Nephron progenitor cell (in vitro differentiated cells): ENCODE measurements at places on chromosomes 16 and 17.

- H3K36me3 ChIP-seq: peaks cover 9% of the 10 kb centered on the region
- no peak overlapping the region for H3K4me3 ChIP-seq
- peaks cover 23% of the 10 kb centered on the region for H3K27me3 ChIP-seq
- peaks cover 85% of the 10 kb centered on the region for H3K4me1 ChIP-seq
- no peak overlapping the region for H3K27ac ChIP-seq
Measured at GRCh38 chr17:50203086-50203485, 1.7 kb upstream of the COL1A1 start.

- no peaks in the 10 kb centered on the region for H3K36me3 ChIP-seq
- H3K27ac ChIP-seq: no peak overlapping the region
- H3K4me1 ChIP-seq: peaks cover 7% of the 10 kb centered on the region
- no peak for DNase-seq
- H3K27me3 ChIP-seq: peaks cover 8% of the 10 kb centered on the region
- H3K4me3 ChIP-seq: no peak overlapping the region
Measured at GRCh38 chr16:64882078-64882784, 239.6 kb downstream of the CDH11 start.

- peaks cover 58% of the 10 kb centered on the region for H3K4me1 ChIP-seq
- H3K27me3 ChIP-seq: no peaks in the 10 kb centered on the region
- H3K4me3 ChIP-seq: peak overlapping the region; percentile 98
- peak overlapping the region; percentile 98 for H3K27ac ChIP-seq
- DNase-seq: no peak
Measured at GRCh38 chr17:34981538-34982241, 1.4 kb downstream of the LIG3 start.

DNA sequence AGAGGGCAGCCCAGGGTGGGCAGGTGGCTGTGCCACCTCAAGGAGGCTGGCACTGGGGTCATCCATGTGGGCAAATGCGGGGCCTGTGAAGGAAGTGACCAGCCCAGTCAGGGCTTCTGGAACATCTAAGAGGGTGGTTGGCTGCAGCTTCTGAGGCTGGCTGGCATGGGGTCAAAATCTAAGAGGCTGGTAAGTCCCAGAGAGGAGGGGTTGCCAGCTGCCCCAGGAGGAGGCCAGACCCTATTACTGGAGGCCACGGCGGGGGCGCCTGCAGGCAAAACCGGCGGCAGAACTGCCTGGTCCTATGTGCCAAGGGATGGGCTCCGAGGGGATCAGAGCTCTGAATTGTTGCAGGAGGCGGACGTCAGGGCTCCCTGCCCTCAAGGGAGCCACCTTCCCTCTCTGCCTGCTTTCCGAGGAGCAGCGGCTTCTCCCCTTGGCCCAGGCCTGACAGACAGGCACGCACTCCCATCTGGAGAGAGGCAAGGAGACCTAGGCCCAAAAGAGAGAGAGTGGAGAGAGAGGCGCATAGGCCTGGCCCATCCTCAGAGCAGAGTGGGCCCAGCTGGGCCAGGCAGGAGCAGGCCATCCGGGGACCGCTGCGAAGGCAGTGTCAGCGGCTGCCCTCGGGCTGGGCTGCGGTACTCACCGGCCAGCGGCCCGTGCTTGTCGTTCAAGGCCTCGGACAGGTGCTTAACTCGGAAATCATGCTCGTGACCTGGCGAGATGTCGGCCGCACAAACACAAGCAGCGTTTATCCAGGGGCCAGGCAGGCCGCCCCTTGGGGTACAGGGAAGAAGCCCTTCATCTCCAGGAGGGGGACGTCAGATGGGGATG, 10.9 kb downstream of the ZACN start:
- H3K36me3 ChIP-seq: peaks cover 30% of the 10 kb centered on the region
- no peak overlapping the region for H3K4me3 ChIP-seq
- no peak for DNase-seq
- H3K27ac ChIP-seq: no peak overlapping the region

GRCh38 chr16:57004387-57005250, 15.3 kb downstream of the NLRC5 start:
- H3K27me3 ChIP-seq: peaks cover 16% of the 10 kb centered on the region
- peak overlapping the region; percentile 24 for H3K27ac ChIP-seq
- H3K36me3 ChIP-seq: no peaks in the 10 kb centered on the region
- H3K4me3 ChIP-seq: peak overlapping the region; percentile 28

DNA sequence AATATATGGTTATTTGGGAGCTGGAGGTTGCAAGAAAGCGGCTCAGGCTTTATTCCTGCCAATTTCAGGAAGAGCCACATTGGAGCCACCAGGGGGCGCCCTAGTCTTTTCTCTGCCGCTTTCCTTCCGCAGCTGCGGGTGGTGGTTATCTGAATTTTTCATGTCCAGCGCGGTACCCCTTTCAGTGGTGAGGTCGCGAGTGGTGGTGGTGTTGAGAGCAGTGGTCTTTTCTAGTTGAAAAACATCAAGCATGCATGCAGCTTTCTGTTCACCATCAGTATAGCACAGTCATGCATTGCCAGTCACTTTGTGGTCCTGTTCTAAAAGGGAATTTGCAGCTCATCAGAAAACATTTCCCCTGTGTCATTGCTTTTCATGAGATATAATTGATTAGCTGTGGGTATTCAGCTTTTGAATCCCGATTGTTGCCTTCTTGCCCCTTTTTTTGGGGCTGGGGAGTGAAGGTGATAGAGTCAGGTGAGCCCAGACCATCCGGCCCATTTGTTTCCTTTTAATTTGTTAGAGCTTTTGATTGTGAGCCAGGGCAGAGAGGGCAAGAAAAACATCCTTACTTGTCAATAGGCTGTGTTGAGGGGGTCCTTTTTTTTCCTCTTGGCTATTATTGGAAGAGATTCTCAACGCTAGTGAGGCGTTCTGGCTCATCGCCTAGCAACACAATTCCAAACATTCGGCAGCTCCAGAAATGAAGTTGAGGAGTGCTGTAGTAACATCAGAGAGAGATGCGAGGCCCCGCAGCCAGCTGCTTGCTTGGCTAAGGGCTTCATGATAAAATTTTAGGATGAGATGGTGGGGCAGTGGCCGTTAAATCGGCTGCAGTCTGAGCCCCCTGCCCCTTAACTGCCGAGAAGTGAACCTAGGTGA, 119.0 kb downstream of the SNX29 start:
- H3K27me3 ChIP-seq: no peaks in the 10 kb centered on the region
- no peak overlapping the region for H3K27ac ChIP-seq
- DNase-seq: peak; percentile 83
- no peak overlapping the region for H3K4me3 ChIP-seq

DNA sequence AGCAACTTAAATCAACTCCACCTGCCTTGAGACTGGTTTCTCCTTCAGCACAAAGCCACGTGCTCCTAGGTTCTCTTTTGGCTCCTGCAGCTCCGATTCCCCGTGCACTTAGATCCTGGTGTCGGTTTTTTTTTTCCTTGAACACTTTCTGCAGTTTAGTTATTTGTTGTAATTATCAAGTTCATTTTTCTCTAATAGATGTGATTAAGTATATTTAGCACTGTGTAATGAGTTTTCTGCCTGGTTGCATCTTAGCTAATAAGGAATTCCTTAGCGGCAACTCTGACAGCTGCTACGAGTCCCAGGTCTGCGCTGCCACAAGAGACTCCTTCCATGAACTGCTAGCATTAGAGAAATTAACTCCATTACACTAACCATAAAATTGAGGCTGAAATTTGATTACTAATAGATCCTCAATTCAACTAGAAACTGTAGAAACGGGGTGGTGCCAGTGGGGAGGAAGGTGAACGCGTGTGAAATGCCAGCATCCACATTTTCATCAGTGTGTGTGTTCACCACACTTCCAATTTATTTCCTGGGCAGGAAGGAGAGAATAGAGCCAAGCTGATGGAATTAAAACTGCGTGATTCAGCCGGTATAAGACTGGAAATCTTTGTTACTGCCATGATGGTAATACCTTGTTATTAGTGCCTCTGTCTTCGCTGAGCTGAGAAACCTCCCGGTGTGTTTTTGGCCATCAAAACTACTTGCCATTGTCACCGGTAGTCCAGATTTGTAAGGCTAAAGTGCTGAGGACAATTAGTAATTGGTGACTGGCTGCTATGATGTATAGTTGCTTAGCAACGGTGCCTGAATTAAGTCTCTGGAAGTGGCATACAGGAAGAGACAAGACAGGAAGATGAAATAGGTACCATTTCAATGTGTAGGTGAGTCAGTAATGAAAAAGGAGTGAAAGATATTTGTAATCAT, 232.4 kb downstream of the IRX3 start:
- peaks cover 12% of the 10 kb centered on the region for H3K27me3 ChIP-seq
- H3K27ac ChIP-seq: no peak overlapping the region
- no peak for DNase-seq
- H3K4me1 ChIP-seq: peaks cover 45% of the 10 kb centered on the region
- peaks cover 16% of the 10 kb centered on the region for H3K36me3 ChIP-seq
- H3K4me3 ChIP-seq: no peak overlapping the region

GRCh38 chr16:24955975-24956731, 59.0 kb downstream of the ARHGAP17 start:
- H3K4me1 ChIP-seq: no peaks in the 10 kb centered on the region
- no peak overlapping the region for H3K27ac ChIP-seq
- peaks cover 71% of the 10 kb centered on the region for H3K36me3 ChIP-seq
- no peak overlapping the region for H3K4me3 ChIP-seq
- no peaks in the 10 kb centered on the region for H3K27me3 ChIP-seq
- no peak for DNase-seq

DNA sequence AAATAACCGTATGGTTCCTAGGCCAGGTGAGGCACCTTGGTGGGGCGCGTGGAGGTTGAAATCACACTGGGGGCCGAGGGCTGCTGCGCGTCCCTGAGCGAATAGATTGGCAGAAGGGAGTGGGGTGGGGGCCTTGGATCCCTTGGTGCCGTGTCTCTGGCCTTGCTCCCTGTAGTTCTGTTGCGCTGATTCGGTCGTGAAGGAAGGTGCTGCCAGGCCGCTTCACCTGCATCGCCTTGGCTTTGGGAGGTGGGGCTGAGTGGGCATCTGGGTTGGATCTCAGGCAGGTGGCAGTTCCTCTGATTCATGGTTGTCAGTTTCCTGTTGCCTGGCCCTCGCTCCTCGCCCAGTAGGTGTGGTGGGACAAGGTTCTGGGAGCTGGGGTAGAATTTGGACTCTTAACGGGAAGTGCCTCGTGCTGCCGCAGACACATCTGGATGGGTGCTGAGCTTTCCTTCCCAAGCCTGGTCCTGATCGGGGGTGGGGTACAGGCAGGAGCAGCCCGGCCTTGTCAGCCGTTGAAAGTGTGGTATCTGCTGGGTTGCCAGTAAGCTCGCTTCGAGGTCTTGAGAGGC, 30.1 kb downstream of the PGS1 start:
- no peak for DNase-seq
- H3K36me3 ChIP-seq: peaks cover 28% of the 10 kb centered on the region
- no peak overlapping the region for H3K4me3 ChIP-seq
- peaks cover 76% of the 10 kb centered on the region for H3K4me1 ChIP-seq

- no peak for DNase-seq
- H3K36me3 ChIP-seq: no peaks in the 10 kb centered on the region
- H3K4me3 ChIP-seq: no peak overlapping the region
Measured at GRCh38 chr16:58913456-58913855, 179.3 kb upstream of the GOT2 start.

GRCh38 chr17:14510136-14510535, 209.3 kb downstream of the HS3ST3B1 start:
- no peak overlapping the region for H3K27ac ChIP-seq
- peaks cover 5% of the 10 kb centered on the region for H3K27me3 ChIP-seq

GRCh38 chr16:14539631-14540030, 90.4 kb downstream of the PARN start:
- H3K27me3 ChIP-seq: peaks cover 4% of the 10 kb centered on the region
- peaks cover 70% of the 10 kb centered on the region for H3K36me3 ChIP-seq
- no peaks in the 10 kb centered on the region for H3K4me1 ChIP-seq
- DNase-seq: no peak
- no peak overlapping the region for H3K4me3 ChIP-seq

DNA sequence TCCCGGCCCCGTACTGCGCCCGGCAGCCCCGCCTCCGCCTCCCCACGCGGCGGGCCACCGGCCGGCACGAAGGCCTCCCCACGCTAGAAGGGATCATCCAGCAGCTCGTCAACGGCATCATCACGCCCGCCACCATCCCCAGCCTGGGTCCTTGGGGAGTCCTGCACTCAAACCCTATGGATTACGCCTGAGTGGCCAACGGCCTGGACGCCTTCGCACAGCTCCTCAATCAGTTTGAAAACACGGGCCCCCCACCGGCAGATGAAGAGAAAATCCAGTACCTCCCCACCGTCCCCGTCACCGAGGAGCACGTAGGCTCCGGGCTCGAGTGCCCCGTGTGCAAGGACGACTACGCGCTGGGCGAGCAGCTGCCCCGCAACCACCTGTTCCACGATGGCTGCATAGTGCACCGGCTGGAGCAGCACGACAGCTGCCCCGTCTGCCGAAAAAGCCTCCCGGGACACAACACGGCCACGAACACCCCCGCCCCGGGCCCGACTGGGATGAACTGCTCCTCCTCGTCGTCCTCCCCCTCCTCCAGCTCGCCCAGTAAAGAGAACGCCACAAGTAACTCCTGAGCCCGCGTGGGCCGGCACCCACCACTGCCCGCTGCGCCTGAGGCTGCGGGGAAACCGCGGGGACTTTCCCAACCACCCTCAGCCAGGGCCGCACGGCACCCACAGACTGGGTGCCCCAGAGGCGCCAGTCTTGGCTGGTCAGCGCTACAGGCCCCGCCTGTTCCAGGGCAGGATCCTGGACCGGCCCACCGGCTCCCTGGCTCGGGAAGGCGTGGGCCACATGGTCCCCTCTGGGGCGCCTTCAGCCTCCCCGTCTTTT, 39.0 kb upstream of the AKAP1 start:
- peaks cover 19% of the 10 kb centered on the region for H3K4me1 ChIP-seq
- peaks cover 4% of the 10 kb centered on the region for H3K36me3 ChIP-seq
- H3K27me3 ChIP-seq: peaks cover 7% of the 10 kb centered on the region
- H3K27ac ChIP-seq: no peak overlapping the region
- DNase-seq: no peak

DNA sequence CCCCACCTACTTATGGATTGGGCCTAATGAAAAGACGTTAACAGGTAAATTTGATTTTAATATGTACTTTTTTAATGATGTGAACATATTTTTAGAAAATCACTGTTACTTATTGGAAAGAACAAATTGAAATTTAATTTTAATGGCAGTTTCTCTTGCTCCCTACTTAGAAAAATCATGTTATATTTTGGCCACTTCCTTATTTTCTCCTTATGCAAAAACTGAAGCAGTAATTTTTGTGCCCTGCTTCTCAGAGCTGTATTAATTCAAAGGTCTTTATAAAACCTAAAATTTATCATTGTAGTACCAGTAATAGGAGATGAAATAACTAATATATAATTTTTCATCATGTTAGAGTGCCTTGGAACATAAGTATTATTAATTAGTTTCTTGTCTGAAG, 2.8 kb downstream of the ZPBP2 start:
- H3K4me3 ChIP-seq: no peak overlapping the region
- peaks cover 51% of the 10 kb centered on the region for H3K27me3 ChIP-seq
- no peaks in the 10 kb centered on the region for H3K4me1 ChIP-seq
- no peak for DNase-seq
- no peaks in the 10 kb centered on the region for H3K36me3 ChIP-seq
- no peak overlapping the region for H3K27ac ChIP-seq

- H3K36me3 ChIP-seq: no peaks in the 10 kb centered on the region
- peak overlapping the region; percentile 31 for H3K27ac ChIP-seq
- H3K27me3 ChIP-seq: peaks cover 29% of the 10 kb centered on the region
- no peak for DNase-seq
- H3K4me3 ChIP-seq: no peak overlapping the region
Measured at GRCh38 chr17:79465011-79465680, 145.7 kb downstream of the RBFOX3 start.
